ENCODE measurements at places on chromosomes 4 and X. TPM values are rescaled to one million over a fixed set of nuclear protein-coding genes. Genes with fewer than 3 reads are reported as not detected.

GRCh38 chr4:145069361-145069760 lies 28.6 kb downstream of the ANAPC10 start:
- H3K4me3 ChIP-seq: no peak overlapping the region
- H3K27ac ChIP-seq: no peak overlapping the region

GRCh38 chr4:95360256-95360903 lies 188.4 kb downstream of the UNC5C start:
- no peak overlapping the region for H3K27ac ChIP-seq
- H3K4me1 ChIP-seq: no peaks in the 10 kb centered on the region
- H3K27me3 ChIP-seq: no peaks in the 10 kb centered on the region

DNA sequence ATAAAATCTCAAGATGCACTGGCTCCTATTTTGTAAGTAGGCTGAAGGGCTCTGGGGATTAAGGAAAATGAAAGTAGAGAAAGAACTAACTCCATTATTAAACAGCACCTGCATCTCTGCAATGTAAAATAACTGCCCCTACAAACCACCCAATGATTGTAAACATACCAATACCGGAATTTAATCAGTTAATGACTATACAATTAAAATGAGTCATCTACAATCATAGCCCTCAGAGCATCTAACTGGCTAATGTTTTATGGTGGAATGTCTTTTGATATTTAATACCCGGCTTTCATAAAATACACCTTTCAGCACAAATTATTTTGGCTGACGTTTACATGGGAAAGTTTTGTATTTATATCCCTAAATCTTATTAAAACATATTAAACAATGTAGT lies 142.3 kb downstream of the PAPSS1 start:
- H3K36me3 ChIP-seq: no peaks in the 10 kb centered on the region
- H3K27ac ChIP-seq: no peak overlapping the region
- no peak overlapping the region for H3K4me3 ChIP-seq
- no peaks in the 10 kb centered on the region for H3K4me1 ChIP-seq

GRCh38 chrX:67100031-67100884 lies 443.6 kb upstream of the AR start:
- DNase-seq: no peak
- no peaks in the 10 kb centered on the region for H3K36me3 ChIP-seq
- no peaks in the 10 kb centered on the region for H3K4me1 ChIP-seq
- H3K27me3 ChIP-seq: no peaks in the 10 kb centered on the region
- H3K4me3 ChIP-seq: no peak overlapping the region

SPP1 gene
- 1.1 TPM for total RNA-seq

All from glutamatergic neuron (in vitro differentiated cells).